Endothelial cell (in vitro differentiated cells): ENCODE measurements at places on chromosomes 4 and X. TPM values are rescaled to one million over a fixed set of nuclear protein-coding genes. Genes with fewer than 3 reads are reported as not detected.

GRCh38 chr4:103786014-103786413 is 66.2 kb upstream of the TACR3 start:
- DNase-seq, result peak; percentile 23

Gene ABCG2
- 37.0 TPM for total RNA-seq

- no peak for DNase-seq
These were observed 65.5 kb upstream of the SLC34A2 start for GRCh38 chr4:25590171-25590570.

DNA sequence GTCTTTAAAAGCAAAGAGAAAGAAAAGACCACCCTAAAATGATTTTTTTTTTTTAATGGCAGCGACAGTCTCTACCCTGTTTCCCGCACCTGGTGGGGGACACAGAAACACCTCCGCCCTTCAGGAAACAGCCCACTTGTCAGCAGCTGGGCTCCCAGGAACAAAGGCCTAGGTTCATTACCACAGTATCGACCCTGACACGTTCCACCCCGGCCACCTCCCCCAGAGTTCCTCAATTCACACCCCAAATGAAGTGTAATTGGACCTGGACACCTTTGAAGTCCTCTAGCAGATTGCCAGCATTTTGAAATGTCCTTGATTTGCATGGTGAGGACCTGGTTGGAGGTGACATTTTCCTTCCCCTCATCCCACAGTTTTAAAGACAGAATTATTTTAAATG is 175.0 kb upstream of the BCOR start:
- no peak for DNase-seq

DNA sequence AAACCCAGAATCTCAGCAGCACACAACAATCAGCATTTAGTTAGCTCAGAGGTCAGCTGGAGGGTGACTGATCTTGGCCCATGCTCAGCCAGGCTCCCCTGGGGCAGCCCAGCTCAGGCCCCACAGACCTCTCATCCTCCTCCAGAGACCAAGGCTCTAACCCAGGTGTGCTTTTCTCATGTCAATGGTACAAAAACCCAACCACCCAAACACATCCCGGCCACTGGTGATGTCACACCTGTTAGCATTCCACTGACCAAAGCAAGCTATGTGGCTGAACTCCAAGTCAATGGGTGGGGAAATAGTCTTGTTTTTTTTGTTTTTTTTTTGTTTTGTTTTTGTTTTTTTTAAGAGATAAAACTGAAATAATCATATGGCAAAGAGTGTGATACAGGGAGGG is 77.5 kb downstream of the CYTL1 start:
- DNase-seq, result no peak

- no peak for DNase-seq
These were observed 675.8 kb upstream of the SLIT2 start for GRCh38 chr4:19575924-19576323.

GRCh38 chrX:13377550-13377934 is 57.7 kb upstream of the ATXN3L start:
- DNase-seq, result no peak

DNA sequence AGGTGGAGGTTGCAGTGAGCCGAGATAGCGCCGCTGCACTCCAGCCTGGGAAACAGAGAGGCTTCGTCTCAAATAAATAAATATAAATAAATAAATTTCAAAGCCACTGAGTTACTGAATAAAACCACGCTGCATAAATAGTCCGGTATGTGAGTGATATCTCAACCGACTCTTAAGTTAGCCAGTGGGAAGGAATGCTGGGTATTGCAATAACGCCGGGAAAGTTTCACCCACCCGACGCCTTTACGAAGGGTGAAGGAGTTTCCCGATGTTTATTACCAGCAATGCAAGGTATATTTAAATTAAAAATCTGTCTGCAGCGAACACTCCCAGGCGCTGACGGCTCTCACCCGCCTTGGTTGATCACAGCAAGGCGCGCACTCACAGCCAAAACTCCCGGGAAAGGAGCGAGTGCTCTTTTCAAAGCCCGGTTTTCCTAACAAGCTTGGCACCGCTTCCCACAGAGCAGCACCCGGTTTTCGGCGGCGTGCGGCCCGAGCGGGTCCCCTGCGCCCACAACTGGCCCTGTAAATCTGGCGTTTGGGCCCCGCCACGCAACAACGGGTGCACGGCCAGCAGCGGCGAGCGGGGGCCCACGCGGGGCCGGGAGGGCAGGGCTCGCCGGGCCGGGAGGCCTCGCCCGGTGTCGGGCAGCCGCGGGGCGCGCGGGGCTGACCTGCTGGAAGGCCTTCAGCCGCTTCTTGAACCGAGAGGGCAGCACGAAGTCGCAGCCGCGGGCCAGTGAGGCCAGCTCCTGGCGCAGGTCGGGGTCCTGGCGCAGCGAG is 13.7 kb downstream of the PPP2R3B start:
- DNase-seq, result no peak

Gene SPANXN3
- not detected for total RNA-seq

Gene CLNK
- not detected for total RNA-seq

Gene ARHGAP24
- 5.0 TPM for total RNA-seq

DNA sequence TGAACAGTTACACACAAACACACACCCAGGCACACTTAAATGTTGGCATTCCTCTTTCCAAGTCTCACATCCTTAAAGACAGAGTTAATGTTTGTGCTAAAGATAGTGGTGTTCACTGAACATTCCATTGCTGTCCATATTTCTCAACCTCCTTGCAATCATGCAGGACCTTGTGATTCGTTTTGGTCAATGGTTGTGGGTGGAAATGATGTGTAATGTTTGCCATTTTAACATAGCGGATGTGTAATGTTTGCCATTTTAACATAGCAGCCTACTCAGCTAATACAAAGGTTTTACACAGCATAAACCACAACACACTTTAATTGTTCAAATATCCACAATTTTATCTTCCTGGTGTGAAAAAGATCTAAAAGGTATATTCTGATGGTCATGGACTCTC is 93.9 kb downstream of the CEP44 start:
- DNase-seq, result no peak

GRCh38 chr4:141339966-141340365 is 119.3 kb downstream of the ZNF330 start:
- DNase-seq, result no peak

DNA sequence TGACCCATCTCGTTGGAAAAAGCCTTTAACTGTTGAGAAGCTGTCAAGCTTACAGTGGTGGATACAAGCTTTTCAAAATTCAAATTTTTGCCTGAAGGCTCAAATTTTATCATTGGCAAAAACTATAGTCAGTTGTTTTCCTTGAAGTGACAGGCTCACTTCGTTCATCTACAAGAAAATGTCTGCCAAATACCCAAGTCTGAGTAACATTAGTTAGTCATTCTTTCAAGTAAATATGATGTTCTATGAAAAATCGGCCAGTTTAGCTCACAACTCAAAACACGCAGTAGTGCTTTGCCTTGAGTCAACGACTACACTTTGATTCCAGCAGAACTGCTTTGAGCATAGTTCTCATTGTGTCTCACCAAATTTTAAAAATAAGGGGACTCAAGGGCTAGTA is 170.3 kb upstream of the MAMLD1 start:
- DNase-seq, result no peak

Gene GPRASP2
- total RNA-seq, result 17.3 TPM

DNA sequence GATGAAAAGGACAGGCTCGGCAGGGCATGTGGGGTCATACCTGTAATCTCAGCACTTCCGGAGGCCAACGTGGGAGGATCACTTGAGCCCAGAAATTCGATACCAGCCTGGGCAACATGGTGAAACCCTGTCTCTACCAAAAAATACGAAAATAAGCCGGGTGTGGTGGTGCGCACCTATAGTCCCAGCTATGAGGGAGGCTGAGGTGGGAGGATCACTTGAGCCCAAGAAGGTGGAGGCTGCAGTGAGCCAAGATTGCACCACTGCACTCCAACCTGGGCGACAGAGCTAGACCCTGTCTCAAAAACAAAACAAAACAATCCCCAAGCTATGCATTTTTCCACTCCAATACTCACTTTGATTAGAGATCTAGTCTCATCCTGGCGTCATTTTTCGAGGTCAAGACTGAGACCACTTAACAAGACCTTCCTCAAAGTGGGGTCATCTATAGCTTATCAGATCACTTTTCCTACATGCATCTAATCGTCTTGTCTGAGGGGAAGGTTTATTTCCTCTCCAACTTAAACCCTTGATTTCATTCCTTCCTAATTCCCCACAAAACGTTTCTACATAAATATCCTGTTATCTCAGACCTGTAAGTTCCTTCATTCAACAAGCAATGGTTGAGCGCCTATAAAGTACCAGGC is 1.3 kb downstream of the NKAP start:
- DNase-seq, result no peak

DNA sequence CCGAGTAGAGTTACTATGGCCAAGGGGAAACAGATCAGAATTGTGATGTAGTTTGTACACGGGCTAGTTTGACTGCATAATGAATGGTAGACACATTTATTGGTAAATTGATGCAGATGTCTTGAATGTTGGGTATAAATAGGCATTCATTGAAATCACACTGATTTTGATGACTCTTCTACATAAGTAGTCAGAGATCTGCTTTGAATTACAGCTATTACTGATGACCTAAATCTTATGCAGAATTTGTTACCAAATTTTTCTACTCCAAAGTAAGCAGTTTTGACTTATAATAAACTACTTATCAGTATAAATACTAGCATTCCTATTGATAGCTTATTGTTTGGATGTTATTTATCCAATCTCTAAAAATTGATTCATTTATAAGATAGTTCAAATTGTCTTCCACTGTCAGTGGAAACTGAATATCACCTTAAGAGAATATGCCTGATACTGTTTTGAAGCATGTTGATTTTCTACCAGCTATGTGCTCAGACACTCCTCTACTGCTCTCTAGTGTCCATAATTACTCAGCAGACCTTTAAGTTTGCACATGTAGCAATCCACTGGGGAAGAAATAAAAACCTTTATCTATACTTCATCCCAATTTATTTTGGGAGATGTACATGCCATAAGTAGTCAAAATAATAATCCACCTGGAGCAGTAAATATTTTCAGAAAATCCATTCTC is 120.3 kb downstream of the RASL11B start:
- no peak for DNase-seq

GRCh38 chr4:2743518-2744445 is 12.4 kb downstream of the TNIP2 start:
- DNase-seq, result no peak

DNA sequence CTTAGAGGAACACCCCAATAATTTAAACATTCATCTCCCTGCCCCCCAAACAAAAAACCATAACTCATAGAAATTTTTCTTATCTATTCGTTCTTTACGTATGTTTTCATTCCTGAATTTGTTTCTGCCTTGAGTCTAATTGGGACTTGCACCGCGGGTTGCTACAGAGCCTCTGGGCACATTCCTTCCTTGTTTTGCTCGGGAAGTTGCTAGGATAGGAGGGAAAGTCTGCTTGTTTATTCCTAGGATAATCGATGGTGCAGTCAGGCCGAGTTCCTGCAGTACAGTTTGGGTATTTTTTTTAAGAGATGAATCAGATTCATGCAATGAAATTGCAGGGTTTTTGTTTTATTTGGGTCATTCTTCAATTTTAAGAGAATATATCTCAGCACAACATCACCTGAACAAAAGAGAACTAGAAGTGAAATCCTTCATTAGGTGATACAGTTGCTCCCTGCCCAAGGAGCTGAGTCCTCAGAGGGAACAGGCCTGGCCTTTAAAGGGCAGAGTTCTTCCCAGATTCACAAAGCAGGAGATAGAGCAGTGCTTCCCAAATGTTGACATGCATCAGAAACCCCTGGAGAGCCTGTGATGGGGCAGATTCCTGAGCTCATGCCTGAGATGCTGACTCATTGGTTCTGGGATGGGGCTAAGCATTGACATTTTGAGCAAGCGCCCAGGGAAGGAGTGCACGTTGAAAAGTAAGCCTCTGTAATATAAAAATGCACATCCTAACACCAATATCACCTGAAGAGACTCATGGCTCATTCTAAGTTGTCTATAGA is 114.9 kb upstream of the FAM9B start:
- no peak for DNase-seq

DNA sequence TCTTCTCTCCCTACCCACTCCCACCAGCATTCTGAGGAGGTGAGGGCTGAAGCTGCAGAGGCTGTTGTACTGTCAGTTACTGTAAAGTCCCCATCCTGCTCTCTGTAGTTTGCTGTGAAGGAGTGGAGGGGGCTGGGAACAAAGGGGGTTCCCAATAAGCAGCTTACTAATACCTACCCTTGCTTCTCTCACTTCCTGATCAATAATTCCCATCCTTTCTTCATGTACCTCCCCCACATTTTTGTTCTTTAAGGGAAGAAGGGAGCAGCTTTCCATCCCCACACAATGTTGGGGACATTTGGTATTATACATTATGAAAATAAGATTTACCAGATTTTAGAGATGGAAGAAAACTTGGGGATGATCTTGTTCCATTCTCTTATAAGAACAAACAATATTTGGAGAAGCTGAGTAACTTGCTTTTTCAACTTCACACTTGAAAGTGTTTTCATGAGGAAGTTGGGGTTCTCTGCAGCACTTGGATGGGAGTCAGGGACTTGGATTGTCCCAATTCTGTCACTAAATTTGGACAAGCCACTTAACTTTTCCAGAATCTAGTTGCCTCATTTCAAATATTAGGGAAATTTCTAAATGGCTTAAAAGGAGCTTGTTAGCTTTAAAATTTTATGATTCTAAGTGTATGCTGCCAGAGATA is 5.4 kb downstream of the TBC1D1 start:
- DNase-seq, result no peak

Gene PPP4R3C
- total RNA-seq, result not detected

DNA sequence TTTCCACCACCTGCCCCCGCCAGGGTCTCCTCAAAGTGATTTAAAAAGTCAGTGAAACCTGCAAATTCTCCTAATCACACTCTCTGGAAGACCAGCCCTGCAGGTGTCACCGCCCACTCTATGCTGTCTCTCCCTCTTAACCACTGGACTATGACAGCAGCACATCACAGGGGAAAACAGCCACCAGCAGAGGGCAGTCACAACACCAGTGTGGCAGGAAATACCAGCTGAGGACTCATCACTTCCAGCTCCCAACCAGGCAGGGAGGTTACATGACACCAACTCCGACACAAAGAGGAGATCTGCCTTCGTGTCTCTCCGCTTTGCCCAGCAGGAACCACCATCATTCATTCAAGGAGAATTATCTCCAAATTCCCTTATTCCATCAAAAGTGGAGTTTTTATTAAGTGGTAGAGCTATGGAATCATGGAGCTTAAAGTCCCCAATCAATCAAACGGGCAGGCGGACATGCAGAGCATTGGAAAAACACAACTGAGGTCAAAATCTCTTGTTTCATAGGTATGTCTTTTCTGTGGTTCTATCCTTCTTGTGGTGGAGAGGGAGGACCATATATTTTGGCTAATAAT is 91.3 kb downstream of the NSUN7 start:
- DNase-seq, result peak; percentile 86

GRCh38 chr4:123418351-123418931 is 21.8 kb downstream of the SPRY1 start:
- peak; percentile 35 for DNase-seq

Gene GAGE13
- not detected for total RNA-seq
